ENCODE measurements at places on chromosomes 11 and 22.

GRCh38 chr11:548700-549603, 11.6 kb downstream of the LMNTD2 start:
- no peak for DNase-seq

GRCh38 chr11:102664001-102664752, 39.0 kb upstream of the MMP20 start:
- DNase-seq = no peak

DNA sequence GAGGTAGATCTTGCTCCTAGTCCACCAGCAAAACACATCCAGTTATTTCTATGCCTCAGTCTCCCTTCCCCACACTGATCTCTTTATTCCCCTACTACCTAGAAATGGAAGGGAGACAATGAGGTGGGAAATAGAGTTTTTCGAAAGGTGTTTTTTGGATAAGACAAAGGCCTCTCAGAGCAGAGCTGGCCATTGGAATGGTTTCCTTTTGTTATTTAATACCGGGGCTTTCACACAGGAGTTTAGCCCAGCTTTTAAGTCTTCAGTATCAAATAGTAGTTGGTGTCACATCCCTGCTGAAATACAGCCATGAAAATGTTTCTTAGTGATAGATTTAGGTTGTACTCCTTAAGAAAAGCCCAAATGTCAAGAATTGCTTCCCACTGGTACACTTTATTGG, 65.4 kb upstream of the B3GAT1 start:
- DNase-seq = no peak

GRCh38 chr11:19994672-19995071, 165.6 kb downstream of the DBX1 start:
- DNase-seq = no peak

DNA sequence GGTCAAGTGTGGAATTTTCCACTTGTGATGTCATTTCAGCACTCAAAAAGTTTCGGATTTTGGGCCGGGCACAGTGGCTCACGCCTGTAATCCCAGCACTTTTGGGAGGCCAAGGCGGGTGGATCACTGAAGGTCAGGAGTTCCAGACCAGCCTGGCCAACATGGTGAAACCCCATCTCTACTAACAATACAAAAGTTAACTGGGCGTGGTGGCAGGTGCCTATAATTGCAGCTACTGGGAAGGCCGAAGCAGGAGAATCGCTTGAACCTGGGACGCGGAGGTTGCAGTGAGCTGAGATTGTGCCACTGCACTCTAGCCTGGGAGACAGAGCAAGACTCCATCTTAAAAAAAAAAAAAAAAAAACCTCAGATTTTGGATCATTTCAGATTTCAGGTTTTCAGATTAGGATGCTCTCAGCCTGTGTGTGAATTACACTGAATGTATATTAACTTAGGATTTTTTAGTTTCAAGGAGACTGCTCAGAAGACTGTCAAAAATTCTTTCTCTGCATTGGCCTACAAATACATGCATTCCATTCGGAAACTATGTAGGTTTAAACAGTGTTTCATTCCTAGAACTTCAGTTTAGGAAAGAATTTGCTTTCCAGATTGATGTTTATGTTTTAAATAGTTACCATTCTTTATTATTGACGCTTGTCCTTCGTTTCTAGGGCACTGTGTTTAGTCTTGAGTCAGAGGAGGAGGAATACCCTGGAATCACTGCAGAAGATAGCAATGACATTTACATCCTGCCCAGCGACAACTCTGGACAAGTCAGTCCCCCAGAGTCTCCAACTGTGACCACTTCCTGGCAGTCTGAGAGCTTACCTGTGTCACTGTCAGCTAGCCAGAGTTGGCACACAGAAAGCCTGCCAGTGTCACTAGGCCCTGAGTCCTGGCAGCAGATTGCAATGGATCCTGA, 48.0 kb downstream of the BID start:
- no peak for DNase-seq

DNA sequence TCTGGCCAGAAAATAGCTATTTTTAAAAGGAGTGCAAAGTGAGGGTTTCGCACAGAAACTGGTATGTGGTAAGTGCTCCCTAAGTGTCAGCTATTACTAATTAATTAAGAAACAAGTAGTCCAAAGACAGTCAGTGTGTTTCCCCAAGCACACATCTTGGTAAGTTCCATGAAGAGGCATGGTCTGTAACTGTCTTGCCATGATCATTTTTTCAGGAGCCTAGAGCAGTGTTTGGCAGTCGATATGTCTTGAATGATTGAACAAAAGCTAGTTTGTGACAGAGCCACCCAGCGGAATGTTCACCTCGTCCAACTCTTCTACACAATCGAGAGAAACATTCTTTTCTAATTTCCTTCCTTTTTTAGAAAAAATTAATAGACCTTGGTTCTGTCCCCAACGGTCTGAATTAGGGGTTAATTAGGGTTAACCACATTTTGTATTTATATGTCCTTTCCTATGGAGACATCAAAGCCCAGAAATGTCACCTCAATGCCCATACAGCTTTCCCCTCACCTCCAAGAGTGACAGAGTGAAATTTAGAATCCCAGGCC, 57.6 kb upstream of the FTH1 start:
- no peak for DNase-seq

All from CD4-positive, alpha-beta T cell treated with Interleukin-2 at 100 ng/mL for 4 hours (primary cell).